NCI-H1417 treated with DMSO at 0.1 percent for 48 hours (cell line): ENCODE measurements at places on chromosomes 16 and 17.

DNA sequence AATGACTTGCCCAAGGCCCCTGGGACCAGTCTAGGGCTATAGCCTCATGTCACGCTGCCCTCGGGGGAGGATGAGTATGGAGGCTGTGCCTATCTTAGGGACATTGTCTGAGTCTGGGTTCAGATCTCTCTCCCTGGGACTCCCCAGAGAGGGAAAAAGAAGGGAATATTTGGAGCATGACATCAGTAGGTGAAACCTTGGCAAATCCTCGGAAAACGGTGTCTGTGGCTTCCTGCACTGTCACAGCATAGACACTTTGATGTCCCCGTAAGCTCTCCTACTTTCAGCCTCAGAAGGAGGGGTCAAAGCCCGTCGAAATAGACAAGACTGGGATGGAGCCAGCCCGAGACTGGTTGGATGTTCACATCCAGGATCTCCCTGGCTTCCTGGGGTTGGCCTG is 11.3 kb downstream of the MEOX1 start:
- DNase-seq, result no peak

DNA sequence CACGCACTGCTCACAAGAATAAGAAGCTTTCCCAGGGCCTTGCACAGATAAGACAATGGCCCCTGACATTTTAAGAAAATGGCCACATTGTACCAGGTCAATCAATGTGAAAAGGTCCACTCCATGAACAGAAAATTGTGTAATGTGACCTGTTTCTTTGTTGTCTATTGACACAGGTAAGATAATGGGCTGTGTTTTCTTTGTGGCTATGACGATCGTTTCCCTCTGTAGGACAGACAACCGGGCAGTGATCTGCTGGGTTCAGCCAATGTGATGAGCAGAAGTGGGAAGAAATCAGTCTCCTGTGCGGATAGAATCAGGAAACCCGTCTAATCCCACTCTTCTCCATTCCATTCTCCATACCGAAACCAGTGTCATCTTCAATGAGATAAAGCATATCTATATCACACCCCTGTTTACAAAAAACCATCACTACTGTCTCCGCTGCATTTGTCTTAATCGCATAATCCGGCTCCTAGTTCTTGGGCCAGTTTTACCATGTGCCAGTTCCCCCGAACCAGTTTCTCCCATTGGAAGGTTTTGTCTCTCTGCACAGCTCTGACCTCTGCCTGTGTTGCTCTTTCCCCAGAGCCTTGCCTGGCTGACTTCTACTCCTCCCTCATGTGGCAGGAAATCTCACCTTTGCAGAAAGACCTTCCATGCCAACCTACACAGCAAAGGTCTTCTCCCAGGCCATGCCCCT is 66.9 kb upstream of the ATF7IP2 start:
- DNase-seq, result no peak

- no peak for DNase-seq
These were observed 5.4 kb upstream of the TPPP3 start for GRCh38 chr16:67398546-67399217.

- no peak for DNase-seq
These were observed 251.9 kb downstream of the PARN start for GRCh38 chr16:14378131-14378551.

- DNase-seq, result no peak
These were observed 782.7 kb downstream of the CDH11 start for GRCh38 chr16:64339052-64339770.

GRCh38 chr17:81395600-81396277 is 482 bp downstream of the BAHCC1 start:
- no peak for DNase-seq

DNA sequence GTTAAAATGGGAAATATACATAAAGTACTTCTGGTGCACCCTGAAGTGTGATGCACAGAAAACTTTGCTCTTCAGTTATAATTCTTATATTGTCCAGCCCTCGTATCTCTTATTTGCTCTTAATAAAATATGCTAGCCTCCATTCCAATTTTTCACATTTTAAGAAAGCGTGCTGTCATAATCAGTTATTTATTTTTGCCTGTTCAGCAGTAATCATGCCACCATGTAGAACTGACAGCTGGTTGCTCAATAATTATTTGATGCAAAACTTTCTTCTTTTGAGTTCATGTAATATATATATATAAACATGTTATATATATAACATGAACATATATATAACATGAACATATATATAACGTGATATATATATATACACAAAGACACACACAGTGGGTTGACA is 294.6 kb downstream of the CNTNAP4 start:
- no peak for DNase-seq

- DNase-seq, result no peak
These were observed 36.4 kb upstream of the SSTR5 start for GRCh38 chr16:1036166-1036565.

DNA sequence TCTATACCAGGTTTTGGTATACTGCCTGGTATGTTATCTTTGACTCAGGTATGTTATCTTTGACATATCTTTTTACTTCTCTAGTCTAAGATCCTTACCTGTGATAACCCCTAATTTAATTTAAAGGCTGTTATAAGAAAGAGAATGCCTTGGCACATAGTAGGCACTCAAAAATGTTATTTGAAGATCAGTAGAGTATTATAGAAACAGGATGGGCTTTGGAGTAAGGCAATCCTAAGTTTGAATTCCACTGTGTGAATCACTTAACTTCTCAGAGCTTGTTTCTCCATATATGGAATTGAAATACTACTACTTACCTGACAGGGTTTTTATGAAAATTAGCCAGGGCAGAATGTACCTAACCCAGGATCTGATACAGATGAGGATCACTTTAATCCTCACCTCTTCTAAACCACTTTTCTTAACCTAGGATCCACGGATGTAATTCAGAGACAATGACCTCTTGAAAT is 1.2 kb downstream of the BRIP1 start:
- no peak for DNase-seq
